Stromal cell of bone marrow (primary cell): ENCODE measurements at places on chromosomes 3 and 15.

GRCh38 chr3:135117977-135118376 lies 322.9 kb downstream of the EPHB1 start:
- DNase-seq: no peak

DNA sequence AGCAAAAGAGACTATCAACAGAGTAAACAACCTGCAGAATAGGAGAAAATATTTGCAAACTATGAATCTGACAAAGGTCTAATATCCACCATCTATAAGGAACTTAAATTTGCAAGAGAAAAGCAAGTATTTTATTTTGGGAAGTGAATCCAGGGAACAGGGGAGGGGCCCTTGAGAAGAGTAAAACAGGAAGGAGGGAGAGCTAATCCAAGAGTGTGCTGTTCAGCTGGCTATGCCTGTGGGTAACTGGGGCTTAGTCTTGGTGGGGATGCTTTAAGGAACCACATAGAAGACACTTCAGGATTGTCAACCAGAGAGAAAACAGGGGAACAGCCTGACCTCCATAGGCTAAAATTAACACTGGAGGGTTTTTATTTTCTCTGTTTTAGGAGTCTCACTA lies 3.9 kb upstream of the HHLA2 start:
- DNase-seq: no peak

GRCh38 chr3:150447631-150448465 lies 39.8 kb downstream of the TSC22D2 start:
- DNase-seq: no peak

- DNase-seq: no peak
These were observed 36.3 kb downstream of the SERPINI2 start for GRCh38 chr3:167437428-167438139.

DNA sequence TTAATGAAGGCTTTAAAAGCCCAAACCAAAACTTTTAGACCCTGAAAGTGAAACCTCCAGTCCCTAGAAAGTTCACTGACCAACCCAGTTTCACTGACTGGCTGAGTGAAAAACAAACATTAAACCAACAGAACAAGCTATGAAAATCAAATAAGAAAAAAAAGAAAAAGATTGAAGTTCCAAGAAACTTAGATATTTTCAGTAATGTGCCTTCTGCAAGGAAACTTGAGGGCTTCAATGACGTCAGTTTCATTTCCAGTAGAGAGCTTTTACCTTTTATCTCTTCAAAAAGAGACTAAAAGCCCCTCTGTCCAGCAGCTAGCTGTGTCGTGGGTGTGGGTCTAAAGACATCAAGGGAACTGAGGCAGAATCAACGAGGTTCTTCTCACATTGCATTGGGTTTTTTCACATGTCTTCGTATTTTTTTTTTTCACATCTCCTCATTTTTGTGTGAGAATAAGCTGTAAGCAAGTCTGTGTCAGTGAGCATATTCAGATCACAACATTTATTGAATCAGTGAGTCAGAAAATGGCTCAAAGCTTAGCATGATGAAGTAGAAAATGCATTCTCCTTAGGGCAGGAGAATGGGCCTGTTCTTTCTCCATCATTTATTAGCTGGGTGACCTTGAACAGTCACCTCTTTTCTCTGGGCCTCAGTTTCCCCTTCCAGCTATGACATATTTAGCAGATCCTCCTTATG lies 54.8 kb upstream of the BCL6 start:
- DNase-seq: peak; percentile 34

- no peak for DNase-seq
These were observed 60.5 kb upstream of the ACKR4 start for GRCh38 chr3:132536442-132537153.

DNA sequence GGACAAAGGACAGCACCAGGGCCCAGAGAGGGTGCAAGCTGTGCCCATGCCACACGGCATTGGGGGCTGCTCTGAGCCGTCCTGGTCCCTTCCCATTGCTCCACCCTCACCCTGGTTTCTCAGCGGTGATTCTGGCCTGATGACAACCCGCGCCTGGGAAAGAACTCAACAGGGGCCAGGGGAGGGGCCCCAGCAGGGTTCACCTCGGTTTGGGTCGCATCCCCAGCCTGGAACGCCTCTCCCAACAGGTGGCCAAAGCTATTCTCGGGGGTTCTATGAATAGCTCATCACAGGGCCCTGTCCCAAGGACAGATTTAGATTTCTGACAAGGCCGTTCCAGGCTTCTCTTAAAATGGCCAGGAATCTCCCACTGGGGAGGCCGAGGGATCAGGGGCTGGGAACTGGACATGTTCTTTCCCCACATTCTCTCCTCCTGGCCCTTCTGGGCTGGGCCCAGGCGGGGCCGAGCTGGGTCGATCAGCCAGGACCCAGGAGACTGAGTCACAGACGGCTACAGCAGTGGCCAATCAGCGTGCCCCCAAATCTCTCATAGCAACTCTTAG lies 17.9 kb downstream of the GRIP2 start:
- no peak for DNase-seq

GRCh38 chr15:65960586-65960985 lies 91.3 kb downstream of the RAB11A start:
- no peak for DNase-seq

DNA sequence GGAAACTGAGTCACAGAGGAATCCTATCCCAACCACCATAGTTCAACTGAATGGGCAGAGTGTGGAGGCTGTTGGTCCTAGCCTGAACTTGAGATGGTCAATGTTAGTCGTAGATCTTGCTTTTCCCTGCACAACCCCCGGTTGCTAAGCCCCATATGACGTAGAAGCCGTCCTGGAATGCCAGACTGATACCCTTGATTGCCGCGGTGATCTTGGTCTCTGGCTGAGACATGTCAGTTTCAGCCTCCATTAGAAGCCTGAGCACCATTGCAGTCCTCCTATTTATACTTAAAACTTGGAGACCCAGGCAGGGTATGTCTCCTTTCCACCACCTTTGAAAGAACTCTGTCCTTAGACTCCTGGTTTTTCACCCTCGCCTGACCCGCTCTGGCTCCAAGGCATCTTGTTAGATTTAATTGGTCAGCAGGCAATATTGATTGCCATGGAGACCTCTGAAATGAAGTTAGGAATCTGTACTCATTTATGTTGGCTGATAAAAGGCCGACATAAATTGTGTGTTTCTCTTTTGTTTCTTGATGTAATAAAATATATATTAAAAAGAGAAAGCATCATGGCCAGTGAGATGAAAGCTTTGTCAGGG lies 53.4 kb downstream of the RPLP1 start:
- no peak for DNase-seq

DNA sequence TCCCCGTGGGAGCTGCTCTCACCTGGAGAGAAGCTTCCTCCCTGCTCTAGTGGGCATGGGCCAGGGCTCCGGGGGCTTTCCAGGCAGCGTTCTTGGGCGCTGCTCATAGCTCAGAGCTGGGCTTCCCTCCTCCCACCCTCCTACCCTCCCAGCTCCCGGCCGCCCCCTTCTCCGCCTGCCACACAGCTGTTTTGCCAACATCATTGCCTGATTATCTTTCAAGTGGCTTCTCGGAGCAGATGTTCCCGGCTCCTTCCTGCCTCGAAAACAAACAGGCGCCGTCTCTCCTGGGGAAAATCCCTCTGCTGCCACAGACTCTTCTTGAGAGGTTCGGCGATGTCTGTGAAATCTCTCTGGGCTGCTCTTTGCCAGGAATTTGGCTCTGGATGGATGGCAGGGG lies 195.6 kb downstream of the RPLP1 start:
- DNase-seq: no peak

DNA sequence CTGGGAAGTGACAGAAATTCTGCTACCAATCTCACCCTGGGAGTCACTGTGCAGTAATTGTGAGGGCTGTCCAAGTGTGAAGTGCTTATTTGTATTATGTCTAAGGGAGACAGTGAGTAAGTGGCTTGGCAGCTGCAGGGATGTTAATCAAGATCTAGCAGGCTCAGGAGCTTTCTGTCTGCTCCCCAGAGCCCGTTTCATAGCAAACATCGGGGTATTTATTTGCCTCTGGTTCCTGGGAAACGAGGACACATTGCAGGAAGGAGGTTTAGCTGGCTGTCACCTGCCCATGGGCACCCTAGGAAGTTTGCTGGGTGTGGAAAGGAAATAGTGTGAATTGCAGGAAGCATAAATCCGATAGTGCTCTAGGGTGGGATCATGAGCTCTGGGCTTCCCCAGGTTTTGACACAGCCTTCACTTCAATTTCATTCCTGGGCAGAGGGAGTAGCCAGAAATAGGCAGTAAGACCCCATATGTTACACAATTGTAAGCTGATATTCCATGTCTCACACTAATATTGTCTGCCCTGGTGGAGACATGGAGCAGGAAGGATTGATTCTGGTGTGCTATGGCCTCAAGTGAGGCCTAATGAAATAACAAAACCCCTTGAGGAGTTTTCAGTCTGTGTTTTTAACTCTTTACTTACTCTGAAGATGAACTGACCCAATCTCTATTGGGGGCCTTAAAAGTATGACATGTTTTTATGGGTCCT lies 74.1 kb upstream of the MITF start:
- no peak for DNase-seq

DNA sequence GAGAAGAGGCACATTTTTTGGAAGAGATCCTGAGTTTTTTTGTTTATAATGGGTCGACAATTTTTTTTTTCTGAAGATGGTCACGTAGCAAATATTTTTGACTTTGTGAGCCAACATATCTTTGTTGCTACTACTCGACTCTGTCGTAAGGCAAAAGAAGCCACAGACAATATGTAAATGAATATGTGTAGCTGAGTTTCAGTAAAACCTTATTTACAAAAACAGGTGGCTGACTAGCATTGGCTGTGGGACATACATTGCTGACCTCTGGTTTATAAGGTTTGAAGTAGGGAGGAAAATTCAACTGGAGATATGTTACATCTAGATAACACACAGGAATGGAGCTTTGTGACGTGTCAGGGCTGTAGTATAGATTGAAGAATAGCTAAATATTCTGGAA lies 22.5 kb upstream of the NANOGP8 start:
- no peak for DNase-seq

- DNase-seq: no peak
These were observed 190.7 kb downstream of the TNIK start for GRCh38 chr3:171269542-171269941.

- DNase-seq: no peak
These were observed 459.6 kb upstream of the DPH6 start for GRCh38 chr15:36005542-36005941.

GRCh38 chr3:65827076-65827475 lies 211.6 kb downstream of the MAGI1 start:
- no peak for DNase-seq

DNA sequence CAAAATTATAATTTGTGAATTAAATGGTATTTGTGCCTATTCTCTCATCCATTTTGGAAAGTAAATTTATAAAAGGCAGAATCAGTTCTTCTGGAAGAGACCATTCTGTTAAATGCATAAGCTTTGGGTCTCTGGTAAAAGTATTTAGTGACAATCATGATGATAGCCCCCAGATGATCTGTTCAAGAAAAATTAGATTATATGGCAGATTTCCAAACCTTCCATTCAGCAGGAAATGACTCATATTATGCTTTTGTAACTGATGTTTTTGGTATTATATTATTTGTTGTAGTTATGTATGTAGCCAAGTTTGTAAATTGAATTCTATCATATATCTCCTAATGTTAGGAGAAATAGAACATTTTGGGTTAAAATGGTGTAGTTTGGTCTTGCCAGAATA lies 340.8 kb upstream of the DPH6 start:
- DNase-seq: no peak

DNA sequence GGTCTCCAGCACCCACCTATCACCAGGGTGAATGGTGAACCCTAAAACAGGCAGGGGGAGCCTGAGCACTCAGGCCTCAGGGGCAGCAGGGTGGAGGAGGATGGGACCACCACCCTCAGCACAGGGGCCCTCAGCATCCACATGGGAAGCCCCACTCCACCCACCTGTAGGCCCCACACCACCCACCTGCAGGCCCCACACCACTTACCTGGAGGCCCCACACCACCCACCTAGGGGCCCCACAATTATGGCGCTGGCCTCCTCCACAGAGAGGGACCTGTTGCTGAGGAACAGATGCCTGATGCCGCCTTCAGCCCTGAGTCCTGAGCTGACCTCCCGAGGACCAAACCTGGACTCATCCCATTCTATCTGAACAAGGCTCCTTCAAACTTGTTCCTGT lies 46.7 kb downstream of the HMCES start:
- no peak for DNase-seq

DNA sequence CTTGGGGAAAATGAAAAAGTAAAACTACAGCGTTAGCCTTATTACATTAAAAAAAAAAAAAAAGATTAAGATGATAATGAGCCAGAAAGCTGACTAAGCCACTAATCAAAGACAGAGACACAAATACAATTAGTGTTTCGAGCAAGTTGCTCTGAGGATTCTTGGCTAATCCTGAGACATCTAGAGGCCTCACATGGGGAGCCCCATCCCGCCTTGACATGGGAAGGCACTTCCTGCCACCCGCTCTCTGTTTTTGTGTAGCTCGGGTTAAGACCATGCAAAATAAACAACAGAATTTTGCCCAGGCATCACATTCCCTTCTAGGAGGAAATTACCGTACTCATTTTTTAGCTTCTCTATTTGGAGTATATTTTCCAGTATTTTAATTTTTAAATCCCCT lies 15.3 kb downstream of the HESX1 start:
- DNase-seq: no peak

- no peak for DNase-seq
These were observed 22.6 kb downstream of the TSPAN3 start for GRCh38 chr15:77048135-77048876.

GRCh38 chr3:100081986-100082692 lies 32.2 kb downstream of the FILIP1L start:
- DNase-seq: no peak
